ENCODE measurements at places on chromosomes 11 and 22.

DNA sequence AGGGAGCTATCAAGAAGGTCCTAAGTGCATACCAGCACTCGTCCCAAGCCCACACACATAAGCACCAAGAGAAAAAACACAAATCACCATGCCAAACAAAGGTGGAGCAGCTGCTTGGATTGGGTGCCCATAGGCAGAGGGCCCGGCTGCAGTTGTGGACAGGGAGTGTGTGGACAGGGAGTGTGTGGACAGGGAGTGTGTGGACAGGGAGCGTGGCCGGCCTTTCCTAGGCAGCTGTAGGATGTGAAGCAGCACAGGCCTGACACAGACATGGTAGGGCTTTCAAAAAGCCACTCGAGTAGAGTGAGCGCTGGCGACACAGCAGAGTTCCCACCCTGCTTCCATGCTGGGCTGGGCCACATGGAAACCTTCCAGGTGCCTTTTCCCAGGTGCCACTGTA is 3.5 kb downstream of the RTL6 start:
- DNase-seq: no peak

- DNase-seq: no peak
Observed at GRCh38 chr11:376531-377173, 7.4 kb downstream of the B4GALNT4 start.

DNA sequence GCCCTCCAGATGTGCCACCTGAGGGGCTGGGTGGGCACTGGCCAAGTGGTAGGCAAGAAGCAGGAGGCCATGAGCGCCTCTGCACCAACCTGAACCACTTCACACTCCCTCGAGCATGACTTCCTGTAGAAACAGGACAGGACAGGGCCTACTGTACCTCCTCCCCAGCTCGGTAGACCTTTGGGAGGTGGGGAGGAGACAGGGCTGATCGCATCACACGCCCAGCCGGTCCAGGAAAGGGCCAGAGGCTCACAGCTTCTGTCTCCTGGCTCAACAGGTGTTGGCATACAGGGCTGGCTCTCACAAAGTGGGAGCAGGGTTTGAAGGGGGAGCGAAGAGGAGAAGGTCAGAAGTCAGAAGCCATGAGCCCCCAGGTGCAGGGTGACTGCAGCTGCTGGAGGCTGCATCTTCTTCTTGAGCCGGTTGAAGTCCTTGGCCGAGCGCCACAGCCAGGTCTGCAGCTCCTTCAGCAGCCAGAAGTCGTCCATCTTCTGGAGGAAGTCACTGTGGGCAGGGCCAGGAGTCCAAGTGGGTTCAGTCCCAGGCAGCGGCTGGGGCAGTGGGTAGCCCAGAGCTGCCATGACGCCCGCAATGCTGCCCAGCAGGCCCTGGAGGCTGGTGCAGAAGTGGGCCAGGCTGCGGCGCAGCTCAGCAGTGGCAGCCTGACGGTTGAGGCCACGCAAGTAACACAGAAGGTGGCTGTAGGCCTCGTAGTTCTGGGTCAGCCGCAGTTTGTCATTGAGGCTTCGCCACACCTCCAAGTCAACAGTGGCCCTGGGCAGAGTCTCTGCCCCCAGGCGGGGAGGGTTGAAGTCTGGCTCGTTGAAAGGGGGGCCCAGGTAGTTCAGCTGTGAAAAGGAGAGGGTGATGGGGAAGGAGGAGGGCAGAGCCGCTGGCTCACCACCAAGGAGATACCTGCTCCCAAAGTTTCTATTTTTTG is 8.3 kb downstream of the CLCF1 start:
- DNase-seq: no peak

GRCh38 chr11:113242767-113243397 is 71.5 kb upstream of the TTC12 start:
- peak; percentile 67 for DNase-seq

GRCh38 chr11:42315267-42315666 is 855.8 kb upstream of the LRRC4C start:
- DNase-seq: no peak

DNA sequence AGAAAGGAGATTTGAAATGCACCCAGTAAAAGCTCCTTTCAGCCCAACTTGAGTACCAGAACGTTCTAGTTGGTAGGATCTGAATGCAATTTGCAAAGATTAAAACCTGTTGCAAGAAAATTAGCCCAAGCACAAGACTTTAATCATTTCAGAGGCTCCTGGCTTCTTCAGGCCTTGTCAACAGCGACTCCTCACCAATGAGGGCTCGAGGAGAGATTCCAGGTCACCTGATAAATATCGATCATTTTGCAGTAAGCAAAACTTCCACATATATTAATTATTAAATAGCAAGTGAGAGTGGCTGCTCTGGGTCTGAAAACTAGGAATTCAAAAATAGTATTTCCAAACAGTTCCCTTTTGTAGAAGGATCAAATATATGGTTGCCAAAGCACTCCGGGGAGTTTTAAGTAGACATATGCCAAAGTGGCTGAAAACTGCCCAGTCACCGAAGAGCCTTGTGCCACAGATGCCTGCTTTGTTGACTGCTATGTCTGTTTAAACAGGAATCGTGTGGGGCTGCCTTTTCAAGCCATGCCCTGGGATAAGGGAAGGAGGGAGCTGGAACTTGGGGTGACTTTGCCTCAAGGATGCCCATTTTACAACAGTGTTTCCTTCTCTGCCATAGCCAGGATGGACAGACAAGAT is 64.0 kb downstream of the CSNK2A3 start:
- no peak for DNase-seq

DNA sequence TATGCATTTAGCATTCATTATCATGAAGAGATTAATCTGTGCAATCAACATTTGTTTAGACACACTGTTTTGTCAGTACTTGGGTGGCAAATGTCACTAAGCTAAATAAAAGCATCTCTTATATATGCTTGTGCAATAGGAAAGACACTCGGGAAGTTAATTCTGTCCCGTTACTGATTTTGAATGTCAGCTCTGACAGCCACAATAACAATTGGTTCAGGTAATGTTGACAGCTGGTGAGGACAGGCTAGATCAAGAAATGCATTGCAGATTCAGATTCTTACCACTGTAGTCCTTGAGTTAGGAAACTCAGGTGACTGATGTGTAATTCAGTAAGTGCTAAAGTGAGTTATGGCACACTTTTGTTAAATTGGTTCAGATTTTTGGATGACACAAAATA is 523.8 kb upstream of the FAT3 start:
- no peak for DNase-seq

DNA sequence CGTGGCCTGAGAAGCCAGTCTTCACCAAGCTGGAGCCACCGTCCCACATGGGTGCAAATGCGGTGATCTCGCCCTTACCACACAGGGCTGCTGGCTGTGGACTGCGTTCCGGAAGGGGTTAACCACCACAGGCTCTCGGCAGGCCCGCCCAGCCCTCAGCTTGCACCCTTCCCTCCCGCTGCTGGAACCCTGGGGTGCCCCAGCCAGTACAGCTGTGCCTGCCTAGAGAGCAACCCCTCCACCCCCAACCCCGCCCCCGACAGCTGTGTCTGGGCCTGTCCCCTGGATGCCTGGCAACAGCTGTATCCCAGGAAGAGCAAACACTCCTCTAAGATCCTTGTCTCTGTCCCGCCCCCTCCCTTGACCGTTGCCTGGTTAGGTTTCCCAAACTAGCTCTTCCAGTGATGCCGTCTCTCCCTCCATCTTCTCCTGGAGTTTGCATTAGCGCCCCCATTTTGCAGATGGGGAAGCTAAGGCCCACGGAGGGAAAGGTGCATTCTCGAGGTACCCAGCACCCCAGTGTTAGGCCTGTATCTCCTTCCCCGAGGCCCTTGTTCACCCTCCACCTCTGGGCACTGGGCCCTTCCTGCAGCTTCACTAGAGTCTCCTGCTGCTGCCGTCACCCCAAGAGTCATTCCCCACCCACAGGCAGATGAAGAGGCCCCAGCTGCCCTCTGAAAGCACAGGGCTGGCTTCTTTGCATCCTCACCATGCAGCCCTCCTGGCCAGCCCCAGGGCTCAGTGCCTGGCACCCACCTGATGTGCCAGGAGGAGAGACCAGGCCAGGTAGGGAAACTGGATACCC is 12.6 kb upstream of the COX8A start:
- peak; percentile 30 for DNase-seq

DNA sequence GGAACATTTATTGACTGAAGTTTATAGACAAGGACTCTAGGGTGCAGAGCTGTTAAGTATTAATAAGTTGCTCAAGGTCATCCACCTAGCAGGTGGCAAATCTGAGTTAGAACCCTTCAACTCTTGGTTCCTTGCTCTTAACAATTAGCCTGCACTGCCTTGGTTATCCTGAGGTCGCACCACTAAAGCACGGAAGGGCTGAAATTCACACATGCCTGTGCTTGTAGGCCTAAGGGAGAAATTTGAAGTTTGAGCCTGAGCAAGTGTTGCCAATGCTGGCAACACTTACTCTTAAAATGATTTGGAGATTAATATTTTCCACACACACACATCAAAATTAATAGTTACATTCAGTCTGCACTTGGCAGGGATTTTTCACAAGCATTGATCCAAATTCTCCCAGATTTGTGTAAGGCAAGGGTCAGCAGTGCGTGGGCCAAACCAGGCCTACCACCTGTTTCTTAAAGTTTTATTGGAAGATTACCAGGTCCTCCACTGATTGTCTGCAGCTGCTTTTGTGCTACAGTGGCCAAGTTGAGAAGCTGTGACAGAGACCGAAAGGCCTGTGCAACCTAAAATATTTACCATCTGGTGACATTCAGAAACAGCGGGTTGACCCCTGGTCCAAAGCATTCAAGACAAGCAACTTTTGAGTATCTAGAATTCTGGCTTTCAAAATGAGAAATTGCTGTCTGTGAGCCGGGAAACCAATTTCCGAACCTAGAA is 16.3 kb downstream of the APOL5 start:
- peak; percentile 25 for DNase-seq

DNA sequence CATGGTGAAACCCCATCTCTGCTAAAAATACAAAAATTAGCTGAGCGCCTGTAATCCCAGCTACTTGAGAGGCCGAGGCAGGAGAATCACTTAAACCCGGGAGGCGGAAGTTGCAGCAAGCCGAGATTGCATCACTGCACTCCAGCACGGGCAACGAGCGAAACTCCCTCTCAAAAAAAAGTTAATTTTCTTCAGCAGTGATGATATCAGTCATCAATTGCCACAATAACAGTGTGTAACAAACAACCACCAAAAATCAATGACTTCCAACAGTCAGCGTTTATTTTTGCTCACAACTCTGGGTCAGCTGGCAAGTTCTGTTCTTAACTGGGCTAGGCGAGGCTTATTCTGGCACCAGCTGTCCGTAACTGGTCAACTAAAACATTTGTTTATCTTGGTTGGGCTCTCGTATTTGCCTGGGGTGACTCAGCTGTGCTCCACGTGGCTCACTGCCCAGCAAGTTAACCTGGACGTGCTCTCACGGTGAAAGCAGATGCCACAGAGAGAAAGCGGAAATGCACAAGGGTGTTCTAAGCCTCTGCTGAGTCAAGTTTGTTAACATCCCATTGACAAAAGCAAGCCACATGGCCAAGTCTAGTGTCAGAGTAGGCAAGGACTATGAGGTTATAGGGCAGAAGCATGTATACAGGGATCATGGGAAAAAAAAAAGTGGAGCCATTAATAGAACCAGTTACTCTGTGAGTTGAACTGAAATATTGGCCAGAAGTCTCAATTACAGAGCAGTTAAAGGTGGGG is 52.1 kb downstream of the LHFPL7 start:
- peak; percentile 93 for DNase-seq

DNA sequence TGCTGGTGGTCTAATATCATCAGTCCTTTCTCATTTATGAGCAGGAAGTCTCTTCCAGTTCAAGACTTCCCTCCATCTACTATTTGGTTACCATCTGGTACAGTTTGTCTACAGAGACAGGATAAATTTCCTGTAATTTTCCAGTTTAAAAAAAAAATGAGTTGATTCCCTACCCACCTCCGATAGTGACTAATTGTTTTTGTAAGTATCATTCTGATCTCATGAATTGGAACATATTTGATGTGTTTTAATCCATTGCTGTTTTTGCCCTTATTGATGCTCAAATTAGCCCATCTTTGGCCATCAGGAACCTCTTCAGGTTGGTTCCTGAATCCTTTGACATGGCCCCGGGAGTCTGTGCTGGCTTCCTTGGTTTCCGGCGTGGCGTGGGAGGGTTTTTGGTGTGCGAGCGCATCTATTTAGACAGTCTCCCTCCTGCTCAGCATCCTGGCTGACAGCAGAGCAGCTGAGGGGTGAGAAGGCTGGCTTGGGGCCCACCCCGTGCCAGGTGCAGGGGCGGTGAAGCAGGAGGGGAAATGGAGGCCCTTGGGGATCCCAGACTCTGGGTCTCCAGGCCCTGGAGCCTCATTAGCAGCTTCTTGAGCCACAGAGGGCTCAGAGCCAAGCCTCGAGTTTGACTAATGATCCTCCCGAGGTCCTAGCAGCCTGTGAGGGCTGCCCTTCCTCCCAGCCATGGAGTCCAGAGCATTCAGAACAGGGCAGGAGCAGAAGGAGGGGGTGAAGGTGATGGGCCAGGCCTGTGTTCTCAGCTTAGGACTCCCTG is 6.8 kb downstream of the OMP start:
- no peak for DNase-seq

DNA sequence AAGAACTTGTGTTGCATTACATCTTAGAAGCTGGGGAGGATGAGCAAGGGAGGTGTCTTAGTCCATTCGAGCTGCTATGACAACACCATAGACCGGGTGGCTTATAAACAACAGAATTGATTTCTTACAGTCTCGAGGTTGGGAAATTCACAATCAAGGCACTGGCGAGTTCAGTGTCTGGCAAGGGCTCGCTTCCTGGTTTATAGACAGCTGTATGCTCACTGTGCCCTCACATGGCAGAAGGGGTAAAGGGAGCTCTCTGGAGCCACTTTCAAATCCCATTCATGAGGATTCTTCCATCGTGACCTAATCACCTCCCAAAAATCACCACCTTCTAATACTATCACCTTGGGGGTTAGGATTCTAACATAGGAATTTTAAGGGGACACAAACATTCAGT is 150.0 kb upstream of the NECTIN1 start:
- peak; percentile 9 for DNase-seq

DNA sequence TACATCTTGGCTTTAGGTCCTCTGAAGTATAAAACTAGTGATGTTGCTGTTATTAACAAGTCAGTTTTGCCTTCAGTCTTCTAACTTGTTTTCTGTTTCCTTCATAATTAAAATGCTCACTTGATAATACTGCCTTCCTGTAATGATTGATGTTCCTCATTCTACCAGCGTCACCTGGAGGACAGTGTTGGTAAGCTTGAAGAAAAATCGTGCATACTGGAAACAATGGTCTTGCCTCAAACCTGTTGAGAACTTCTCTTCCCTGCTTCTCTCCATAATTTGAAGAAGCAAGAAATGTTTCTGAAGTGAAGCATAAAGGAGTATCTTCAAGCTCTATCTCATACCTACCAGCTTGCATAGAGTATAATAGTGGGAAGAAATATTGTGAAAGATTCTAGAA is 3.0 kb downstream of the YWHAH start:
- no peak for DNase-seq

- DNase-seq: no peak
Observed at GRCh38 chr11:74672332-74672955, 58.8 kb downstream of the CHRDL2 start.

Data from fibroblast of gingiva (primary cell).